ENCODE measurements at places on chromosomes 16 and 17.

DNA sequence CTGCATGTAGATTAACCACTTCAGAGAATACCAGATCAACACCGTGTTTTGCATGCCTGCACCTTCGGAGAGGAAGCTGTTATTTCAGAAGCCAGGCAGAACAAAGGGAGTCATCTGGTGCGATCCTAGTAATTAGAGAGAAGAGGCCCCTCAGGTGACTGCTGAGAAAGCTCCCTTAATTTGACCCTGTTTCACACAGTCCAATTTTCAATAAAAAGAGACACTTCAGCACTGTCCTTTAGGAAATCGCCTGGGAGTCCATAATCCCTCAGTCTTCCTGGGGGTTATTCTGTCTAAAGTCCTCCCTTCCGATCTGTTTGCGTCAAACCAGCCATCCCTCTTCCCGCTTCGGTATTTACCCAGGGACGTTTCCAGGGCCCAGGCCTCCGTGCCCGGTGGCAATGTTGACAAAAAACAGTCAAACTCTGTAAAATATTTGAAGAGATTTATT lies 23.4 kb upstream of the TNRC6C start:
- DNase-seq, result no peak

DNA sequence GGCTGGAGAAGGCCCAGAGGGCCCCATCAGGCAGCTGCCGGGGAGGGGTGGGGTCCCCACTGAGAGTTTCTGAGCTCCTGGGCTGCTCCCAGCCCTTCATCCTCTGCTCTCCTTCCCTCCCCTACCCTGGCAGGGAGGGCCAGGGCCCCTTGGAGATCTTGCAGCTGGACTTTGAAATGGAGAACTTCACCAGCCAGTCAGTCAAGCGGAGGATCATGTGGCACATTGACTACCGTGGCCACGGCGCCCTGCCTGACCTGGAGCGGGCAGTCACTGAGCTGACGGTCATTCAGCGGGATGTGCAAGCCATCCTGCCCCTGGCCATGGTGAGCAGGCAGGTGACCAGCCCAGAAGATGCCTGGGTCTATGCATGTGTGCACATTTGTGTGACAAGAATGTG lies 49.5 kb downstream of the TMEM132E start:
- no peak for DNase-seq

- no peak for DNase-seq
Observed at GRCh38 chr17:63503341-63503705, 19.8 kb upstream of the KCNH6 start.

DNA sequence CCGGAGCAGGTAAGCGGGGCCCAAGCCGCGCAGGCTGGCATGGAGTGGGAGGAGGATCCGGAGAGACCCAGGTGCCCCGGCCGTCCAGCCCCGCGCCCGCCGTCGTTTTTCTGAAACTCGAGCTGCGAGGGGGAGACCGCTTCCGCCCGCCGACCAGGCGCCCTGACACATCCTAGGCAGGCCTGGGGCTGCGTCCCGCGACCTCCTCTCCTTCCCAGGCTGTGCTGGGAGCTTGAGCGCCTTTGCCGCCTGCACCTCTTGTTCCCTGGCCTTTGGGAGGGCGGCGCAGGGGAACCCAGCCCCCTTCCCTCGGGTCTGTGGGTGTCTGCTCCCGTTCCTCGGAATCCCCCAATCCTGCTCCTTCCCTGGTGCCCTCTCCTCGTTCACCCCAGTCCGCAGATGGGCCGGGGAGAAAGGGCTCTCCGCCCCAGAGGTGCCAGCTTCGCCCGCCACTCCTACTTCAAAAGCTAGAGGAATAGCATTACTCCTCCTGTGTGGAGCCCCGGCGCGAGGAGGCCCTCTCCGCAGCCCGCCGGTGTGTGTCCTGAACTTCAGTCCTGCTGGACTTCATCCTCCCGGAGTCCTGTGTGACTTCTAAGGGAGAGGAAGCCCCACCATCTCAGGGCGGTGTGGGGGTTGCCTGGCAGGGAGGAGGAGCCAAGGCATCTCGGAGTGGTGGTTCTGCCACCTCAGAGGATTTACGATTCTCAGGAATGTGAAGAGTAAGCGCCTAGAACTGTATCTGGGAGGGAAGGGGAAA lies 1.0 kb downstream of the NHERF1 start:
- DNase-seq, result peak; percentile 43

GRCh38 chr16:19804538-19805323 lies 79.9 kb downstream of the GPRC5B start:
- peak; percentile 60 for DNase-seq

GRCh38 chr17:42477173-42477572 lies 18.5 kb downstream of the ATP6V0A1 start:
- DNase-seq, result no peak

GRCh38 chr16:81181013-81181720 lies 57.3 kb upstream of the BCO1 start:
- DNase-seq, result peak; percentile 59

DNA sequence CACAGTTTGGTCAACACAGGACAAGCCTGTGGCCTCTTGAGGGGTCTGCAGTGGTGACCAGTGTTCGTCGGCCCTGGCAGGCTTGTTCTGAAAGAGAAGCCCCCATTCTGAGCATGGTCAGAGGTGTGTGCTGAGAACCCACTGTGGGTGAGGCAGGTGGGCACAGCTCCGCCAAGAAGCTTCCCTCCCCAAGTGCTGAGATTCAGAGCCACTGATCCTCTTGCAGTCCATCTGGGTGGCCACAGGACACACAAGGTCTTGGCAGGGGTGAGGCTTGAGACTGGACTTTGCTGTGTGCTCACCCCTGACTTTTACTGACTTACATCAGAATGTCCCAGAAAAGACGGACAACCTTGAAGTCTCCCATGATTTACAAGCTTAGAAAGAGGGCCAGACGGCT lies 18.7 kb downstream of the MPRIP start:
- no peak for DNase-seq

GRCh38 chr17:3512505-3513171 lies 36.8 kb downstream of the ASPA start:
- DNase-seq, result no peak

DNA sequence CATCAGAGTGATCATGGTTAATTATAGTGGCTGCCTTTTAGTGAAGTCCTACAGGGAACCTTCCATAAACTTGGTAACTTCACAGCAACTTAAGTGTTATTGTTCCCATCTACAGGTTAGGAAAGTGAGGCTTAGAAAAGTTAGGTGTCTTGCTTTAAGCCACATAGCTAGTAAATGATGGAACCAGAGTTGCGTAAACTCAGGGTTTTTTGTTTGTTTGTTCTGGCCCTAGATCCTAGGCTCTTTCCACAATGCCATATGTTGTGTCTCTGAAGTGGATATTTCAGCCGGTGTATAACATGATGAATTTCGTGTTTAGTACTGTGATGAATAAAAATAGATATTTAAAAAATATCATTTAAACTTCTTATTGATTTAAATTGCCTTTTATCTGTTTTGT lies 27.6 kb downstream of the DNAH9 start:
- no peak for DNase-seq

DNA sequence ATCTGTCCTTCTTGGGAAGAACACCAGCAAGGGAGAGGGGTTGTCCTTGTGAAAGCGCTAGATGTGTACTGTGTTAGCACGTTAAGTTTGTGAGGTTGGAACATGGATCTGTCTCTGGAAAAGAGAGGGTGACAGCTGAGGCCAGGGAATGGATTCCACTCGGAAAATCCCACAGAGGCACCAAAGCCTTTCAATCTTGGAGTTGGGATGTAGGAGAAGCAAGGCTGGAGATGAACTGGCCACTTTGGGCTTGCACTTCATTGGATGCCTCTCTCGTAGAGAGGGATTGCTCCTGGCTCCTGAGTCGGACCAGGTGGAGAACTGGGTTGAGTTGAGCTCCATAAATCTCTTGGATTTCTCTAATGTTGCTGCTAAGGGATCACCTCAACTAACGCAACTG lies 67.2 kb downstream of the CCDC182 start:
- no peak for DNase-seq

- DNase-seq, result no peak
Observed at GRCh38 chr17:22158364-22158763, 466.0 kb downstream of the KCNJ18 start.

DNA sequence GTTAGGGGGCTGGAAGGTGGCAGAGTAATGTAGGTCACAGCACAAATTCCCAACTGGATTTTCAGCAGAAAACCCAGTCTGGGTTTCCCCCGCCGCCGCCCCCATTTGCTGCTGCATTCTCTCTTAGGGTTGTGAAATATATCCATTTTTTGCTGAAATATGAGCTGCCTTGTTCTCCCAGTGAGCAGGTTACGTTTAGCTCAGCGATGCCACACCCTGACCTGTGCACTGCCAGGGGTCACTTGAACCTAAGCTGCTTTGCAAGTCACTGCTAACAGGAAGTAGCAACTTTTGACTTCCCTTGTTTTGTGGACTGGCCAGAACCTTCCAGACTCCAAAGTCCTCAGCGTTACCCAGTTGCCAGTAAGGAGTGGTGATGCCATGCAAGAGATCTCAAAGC lies 274.1 kb downstream of the CPPED1 start:
- no peak for DNase-seq

DNA sequence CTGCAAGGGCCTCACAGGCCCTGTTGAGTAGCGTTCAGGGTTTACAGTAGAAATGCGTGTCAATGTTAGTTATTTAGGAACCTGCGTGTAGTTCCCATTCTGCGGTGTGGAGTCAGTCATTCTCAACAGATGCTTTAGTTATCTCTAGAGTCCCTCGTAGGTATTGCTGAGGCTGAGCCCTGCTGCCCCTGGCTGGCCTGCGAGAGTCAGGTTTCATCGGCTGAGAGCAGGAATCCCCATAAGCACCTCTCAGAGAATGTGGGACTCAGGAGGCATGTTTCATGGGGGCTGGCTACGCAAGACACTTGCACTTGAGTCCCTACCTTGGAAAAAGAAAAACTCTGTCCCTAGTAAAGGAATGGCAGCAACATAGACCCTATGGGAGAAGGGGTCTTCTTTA lies 347.5 kb upstream of the ASIC2 start:
- no peak for DNase-seq

- peak; percentile 25 for DNase-seq
Observed at GRCh38 chr16:24318680-24319079, 62.5 kb downstream of the CACNG3 start.

- DNase-seq, result no peak
Observed at GRCh38 chr16:85853547-85854545, 45.1 kb upstream of the IRF8 start.

- DNase-seq, result peak; percentile 31
Observed at GRCh38 chr17:7883781-7884386, 4.7 kb upstream of the CHD3 start.

DNA sequence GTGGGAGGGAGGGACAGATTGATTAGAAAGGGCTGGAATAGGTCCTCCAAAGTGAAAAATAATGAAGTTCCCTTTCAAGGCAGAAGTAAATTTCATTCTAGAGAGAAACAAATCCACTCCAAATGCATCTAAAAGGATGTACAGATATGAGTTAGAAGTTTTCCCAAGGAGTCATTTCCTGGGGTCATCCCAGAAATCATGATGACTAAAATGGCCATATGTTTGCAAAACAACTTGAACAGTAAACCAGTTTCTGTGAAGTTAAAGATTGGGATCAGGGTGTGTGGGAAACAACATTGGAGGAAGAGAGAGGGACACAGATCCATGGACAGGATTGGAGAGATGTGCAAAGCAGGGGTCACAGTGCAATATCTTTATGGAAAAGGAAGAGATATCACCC lies 32.5 kb upstream of the ARHGAP44 start:
- no peak for DNase-seq

DNA sequence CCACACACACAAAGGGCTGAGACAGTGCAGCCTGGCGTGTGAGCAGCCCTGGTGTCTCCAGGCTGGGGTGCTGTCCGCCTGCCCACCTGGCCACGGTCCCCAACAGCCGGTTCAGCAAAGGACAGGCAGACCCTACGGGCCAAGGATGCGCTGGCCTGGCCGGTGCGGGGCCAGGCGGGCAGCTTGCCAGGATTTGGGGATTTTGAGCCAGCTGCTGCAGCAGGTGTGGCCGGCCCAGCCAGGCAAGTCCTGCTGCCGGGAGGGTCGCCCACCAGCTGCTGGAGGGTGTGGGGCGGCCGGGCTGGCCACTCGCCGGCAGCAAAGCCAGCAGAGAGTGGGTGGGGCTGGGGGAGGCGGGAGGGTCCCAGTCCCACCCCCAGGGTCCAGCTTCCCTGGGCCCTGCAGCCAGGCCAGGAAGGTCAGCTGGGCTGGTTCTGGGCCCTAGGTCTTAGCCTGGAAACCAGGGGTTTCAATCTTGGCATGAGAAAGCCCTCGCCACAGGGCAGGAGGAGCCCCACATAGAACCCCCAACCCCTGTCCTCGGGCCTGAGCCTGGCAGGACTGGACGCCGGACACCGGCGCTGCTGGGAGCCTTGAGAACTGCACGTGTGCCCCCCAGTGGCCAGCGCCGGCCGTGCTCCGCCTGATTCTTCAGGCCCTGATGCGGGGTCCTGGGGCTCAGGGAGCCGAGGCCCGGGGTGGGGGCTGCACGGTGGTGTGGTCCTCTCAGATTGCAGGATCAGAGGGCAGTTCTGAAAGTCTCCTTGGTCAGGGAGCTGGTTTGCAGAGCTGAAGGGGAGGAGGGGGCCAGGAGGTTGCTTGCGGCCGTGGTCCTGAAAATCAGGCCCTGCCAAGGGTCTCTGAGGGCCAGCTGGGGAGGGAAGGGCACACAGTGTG lies 17.6 kb upstream of the SSTR5 start:
- DNase-seq, result peak; percentile 44

GRCh38 chr17:83145831-83146230 lies 66.4 kb downstream of the METRNL start:
- no peak for DNase-seq

DNA sequence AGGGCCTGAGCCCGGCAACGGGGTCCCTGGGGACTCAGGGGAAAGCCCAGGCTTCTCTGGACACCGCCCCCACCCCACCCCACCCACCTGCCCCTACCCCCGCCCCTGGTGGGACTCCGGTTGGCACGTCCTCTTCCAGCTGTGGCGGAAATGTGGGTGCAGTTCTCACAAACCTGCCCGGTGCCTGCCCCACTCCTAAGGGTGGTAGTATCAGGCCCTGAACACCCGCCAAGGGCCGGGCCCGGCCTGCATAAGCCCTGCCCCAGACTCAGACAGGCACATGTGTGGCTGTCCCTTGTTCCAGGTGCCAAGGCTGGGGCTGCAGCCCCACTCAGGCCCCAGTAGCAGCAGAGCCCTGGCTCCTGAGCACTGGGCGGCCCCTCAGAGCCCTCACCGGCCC lies 58.1 kb downstream of the ACTG1 start:
- DNase-seq, result no peak

GRCh38 chr17:48728232-48729231 lies at the start of gene HOXB13:
TSS of gene HOXB13 (minus strand) at chr17:48728750. CDS start at chr17:48728593, 157 bp downstream.
- peak; percentile 57 for DNase-seq

DNA sequence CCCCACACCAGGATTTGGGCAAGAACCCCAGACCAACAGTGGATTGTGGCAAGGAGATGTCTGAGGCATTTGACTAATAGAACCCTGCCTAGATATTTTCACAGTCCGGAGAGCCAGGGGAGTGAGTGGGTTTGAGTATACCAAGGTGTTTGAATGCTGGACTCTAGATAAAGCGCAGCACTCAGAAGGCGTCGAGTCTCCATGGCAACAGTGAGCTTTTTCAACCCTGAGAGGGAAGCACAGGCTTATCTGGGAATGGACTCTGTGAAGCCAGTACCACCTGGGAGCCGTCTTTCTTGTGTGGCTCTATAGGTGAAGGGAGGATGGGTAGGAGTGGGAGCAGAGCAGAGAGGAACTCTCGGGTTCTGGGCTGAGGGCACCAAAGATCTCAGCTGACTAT lies 147.0 kb downstream of the SHISA6 start:
- no peak for DNase-seq

GRCh38 chr17:13044572-13045065 lies 26.8 kb upstream of the ELAC2 start:
- DNase-seq, result no peak

GRCh38 chr16:23182206-23182678 lies 303 bp upstream of the SCNN1G start:
- DNase-seq, result peak; percentile 88

- peak; percentile 71 for DNase-seq
Observed at GRCh38 chr17:47604598-47604927, 45.2 kb upstream of the KPNB1 start.

Measured in NCI-H82 (cell line).